Endodermal cell (in vitro differentiated cells): ENCODE measurements at places on chromosomes 7 and 10.

- no peaks in the 10 kb centered on the region for H3K27me3 ChIP-seq
- H3K36me3 ChIP-seq, result no peaks in the 10 kb centered on the region
- no peaks in the 10 kb centered on the region for H3K4me1 ChIP-seq
- DNase-seq, result no peak
- no peak overlapping the region for H3K4me3 ChIP-seq
Observed at GRCh38 chr10:104937567-104937966, 296.5 kb downstream of the SORCS3 start.

DNA sequence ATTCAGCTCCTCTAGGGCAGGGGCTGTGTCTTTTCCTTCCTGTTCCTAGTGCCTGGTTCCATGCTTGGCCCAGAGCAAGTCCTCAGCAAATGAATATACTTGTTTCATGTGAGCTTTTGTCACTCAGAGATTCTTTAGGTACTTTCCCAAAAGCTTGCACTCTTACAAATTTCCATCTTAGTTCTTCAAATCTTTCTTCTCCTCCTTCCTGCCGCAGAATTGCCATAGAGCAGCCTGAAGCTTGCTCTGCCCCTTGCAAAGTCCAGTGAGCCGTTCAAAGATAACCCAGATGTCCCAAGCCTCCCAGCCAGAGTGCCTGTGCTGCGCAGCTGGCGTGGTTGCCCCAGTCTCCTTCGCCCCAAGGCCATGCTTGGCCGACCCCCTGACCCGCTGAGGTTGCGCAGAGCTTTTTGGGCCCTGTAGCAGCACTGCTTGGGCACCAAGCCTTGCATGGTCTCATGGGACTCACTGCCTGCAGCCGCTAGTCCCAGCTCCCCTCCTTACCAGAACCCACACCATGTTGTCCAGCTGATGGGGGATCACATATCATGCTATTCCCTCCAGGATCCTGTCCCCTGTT is 20.7 kb downstream of the CHST3 start:
- H3K27ac ChIP-seq, result no peak overlapping the region
- no peaks in the 10 kb centered on the region for H3K27me3 ChIP-seq
- no peak overlapping the region for H3K4me3 ChIP-seq
- peaks cover 2% of the 10 kb centered on the region for H3K4me1 ChIP-seq

DNA sequence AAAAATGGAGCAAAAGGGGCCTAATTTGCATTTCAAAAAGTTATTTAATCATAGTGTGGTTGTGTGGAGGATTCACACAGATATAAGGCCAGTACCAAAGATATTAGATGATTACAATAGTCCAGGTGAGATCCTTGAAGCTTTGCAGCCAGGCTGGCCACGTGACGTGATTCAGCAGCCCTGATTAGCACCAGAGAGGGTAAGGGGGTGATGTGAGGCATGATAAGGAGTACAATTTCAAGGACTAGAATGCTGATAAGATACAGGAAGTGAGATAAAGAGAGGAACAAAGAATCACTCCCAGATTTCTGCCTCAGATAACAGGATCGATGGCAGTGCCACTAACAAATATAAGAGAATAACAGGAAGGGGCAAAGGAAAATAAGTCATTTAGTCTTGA is 108.4 kb upstream of the PALS2 start:
- no peaks in the 10 kb centered on the region for H3K27me3 ChIP-seq
- no peaks in the 10 kb centered on the region for H3K36me3 ChIP-seq
- H3K27ac ChIP-seq, result no peak overlapping the region
- H3K4me1 ChIP-seq, result peaks cover 21% of the 10 kb centered on the region

GRCh38 chr7:140901941-140902302 is 22.8 kb downstream of the BRAF start:
- no peak for DNase-seq
- peaks cover 5% of the 10 kb centered on the region for H3K4me1 ChIP-seq
- no peaks in the 10 kb centered on the region for H3K27me3 ChIP-seq
- no peak overlapping the region for H3K4me3 ChIP-seq
- H3K27ac ChIP-seq, result no peak overlapping the region
- peaks cover 4% of the 10 kb centered on the region for H3K36me3 ChIP-seq

- no peaks in the 10 kb centered on the region for H3K36me3 ChIP-seq
- no peak overlapping the region for H3K4me3 ChIP-seq
- no peaks in the 10 kb centered on the region for H3K27me3 ChIP-seq
Observed at GRCh38 chr7:80307227-80307856, 172.7 kb downstream of the GNAI1 start.

DNA sequence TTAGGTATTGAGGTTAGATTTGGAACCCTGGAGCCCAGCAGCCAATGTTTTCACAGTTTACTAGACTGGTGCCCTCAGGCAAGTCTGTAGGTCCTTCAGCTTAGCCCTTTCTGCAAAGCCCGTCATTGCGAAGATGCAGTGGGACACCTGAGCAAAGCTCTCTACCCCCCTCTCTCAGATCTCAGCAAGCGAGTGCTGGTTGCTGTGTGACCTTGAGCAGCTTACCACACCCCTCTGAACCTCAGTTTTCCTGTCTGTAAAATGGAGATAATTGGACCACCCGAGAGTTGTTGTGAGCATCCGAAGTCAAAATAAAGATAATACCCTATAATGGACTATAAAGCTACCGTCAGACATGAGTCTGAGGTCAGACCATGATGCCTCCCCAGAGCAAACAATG is 3.7 kb downstream of the NPC1L1 start:
- no peaks in the 10 kb centered on the region for H3K27me3 ChIP-seq
- H3K27ac ChIP-seq, result no peak overlapping the region
- no peak for DNase-seq
- H3K36me3 ChIP-seq, result no peaks in the 10 kb centered on the region
- H3K4me1 ChIP-seq, result peaks cover 3% of the 10 kb centered on the region

DNA sequence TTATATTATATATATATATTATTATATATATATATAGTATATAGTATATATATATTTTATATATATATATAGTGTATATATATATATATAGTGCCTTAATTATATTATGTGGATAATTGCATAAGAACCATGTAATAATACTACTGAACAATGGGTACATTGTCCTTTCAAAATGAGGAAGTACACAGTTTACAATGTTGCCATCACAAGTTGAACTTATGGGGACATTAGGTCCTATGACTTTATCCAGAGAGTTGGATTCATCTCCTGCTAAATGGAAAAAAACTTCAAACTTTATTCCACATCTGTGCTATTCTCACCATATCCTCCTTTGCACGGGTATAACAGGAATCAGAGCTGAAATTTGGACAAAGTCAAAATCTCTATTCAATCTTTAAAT is 105.0 kb upstream of the AGR3 start:
- H3K4me3 ChIP-seq, result no peak overlapping the region
- DNase-seq, result no peak
- H3K4me1 ChIP-seq, result peaks cover 3% of the 10 kb centered on the region
- no peak overlapping the region for H3K27ac ChIP-seq
- H3K27me3 ChIP-seq, result peaks cover 27% of the 10 kb centered on the region
- H3K36me3 ChIP-seq, result no peaks in the 10 kb centered on the region

- no peaks in the 10 kb centered on the region for H3K4me1 ChIP-seq
- no peak overlapping the region for H3K4me3 ChIP-seq
- no peaks in the 10 kb centered on the region for H3K36me3 ChIP-seq
- H3K27me3 ChIP-seq, result no peaks in the 10 kb centered on the region
- H3K27ac ChIP-seq, result no peak overlapping the region
- no peak for DNase-seq
Observed at GRCh38 chr7:145462463-145462862, 626.6 kb upstream of the TPK1 start.

DNA sequence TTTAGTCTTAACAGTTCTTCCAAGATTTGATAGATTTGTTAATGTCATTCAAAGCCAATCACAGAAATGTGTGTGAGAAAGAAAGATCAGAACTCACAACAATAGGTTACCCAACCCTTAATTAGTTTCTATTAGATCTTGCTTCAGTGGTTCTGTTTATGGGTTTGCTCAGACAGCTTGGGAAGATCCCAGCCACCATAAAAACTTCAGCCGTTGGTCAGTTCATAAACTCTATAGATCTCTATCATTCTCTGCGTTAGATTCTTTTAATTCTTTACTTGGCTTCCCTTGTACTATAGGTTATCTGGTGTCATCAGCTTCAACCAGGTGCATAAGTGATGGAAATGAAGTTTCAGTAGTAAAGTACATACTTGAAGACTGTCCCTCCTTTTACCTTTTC is 54.4 kb downstream of the ZNF277 start:
- no peaks in the 10 kb centered on the region for H3K27me3 ChIP-seq
- H3K27ac ChIP-seq, result no peak overlapping the region
- no peaks in the 10 kb centered on the region for H3K4me1 ChIP-seq
- DNase-seq, result no peak
- H3K36me3 ChIP-seq, result no peaks in the 10 kb centered on the region

- no peak overlapping the region for H3K27ac ChIP-seq
- no peaks in the 10 kb centered on the region for H3K4me1 ChIP-seq
- DNase-seq, result peak; percentile 92
- no peaks in the 10 kb centered on the region for H3K36me3 ChIP-seq
- H3K27me3 ChIP-seq, result peaks cover 16% of the 10 kb centered on the region
Observed at GRCh38 chr10:118543714-118544400, 51.6 kb downstream of the PRLHR start.

DNA sequence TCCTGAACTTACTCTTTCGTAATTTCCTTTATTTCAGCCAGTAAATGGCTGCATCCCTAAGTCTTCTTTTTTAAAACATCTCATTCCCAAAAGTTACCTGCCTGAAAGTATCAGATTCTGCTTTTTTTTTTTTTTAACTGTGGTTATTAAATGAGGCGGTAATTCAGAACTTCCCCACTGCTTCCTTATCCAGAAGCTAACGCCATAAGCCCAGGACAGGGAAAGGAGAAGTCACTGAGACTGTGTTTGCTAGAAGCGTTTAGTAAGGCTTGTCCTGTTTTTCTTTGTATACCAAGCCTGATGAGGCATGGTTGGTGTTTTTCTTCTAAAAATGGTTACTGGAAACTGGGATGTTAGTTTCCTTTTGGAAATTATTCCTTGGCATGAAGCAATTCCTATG is 197.8 kb downstream of the CELF2 start:
- H3K4me3 ChIP-seq, result no peak overlapping the region
- peaks cover 44% of the 10 kb centered on the region for H3K36me3 ChIP-seq
- H3K4me1 ChIP-seq, result no peaks in the 10 kb centered on the region
- DNase-seq, result no peak
- no peak overlapping the region for H3K27ac ChIP-seq
